ENCODE measurements at places on chromosomes 3 and 15. TPM values are rescaled to one million over a fixed set of nuclear protein-coding genes. Genes with fewer than 3 reads are reported as not detected.

DNA sequence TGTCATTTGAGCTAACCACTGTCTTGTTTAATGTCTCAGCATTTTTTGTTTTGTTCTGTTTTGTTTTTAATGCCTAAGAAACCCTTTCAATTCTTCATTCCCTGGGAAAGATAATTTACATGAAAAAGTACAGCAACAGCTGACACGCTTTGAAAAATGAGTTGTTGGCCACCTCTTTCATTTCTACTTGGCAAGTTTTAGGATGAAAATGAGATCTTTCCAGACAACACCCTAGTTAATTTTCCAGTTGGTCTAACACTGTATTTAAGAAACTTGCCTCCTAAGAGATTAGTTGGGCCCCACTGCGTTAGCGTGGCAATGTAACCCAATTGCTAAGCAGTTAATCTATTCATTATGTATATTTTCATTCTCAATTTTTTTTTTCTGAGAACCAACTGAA, 194.0 kb upstream of the LRRN1 start:
- no peaks in the 10 kb centered on the region for H3K4me1 ChIP-seq
- H3K27me3 ChIP-seq = no peaks in the 10 kb centered on the region
- H3K4me3 ChIP-seq = no peak overlapping the region
- no peak overlapping the region for H3K27ac ChIP-seq

Gene ESYT3
- 1.0 TPM for total RNA-seq

DNA sequence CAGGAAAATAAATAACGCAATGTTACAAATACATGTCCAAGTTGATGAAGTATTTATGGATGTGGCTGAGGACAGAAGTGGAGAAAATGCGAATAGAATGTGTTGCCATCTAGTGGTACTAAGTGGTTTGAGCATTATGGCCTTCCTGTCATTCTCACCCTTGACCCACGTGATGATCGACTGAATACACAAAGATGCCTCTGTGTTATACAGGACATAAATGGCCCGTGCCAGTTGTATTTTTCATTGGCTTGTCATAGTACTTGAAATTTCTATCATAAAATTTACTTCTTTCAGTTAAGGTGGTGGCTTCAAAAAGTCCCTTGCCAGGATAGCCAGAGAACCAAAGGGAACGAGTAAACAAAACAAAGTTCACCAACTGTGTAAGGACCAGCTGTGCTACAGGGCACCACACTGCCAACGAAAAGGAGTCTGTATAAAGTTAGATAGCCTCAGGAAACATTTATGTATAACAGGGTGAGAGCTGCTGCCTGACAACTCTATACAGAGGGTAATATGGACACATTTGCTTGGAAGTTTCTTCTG, 103.7 kb downstream of the MYH15 start:
- no peaks in the 10 kb centered on the region for H3K4me1 ChIP-seq
- H3K4me3 ChIP-seq = no peak overlapping the region
- no peak overlapping the region for H3K27ac ChIP-seq
- DNase-seq = no peak
- no peaks in the 10 kb centered on the region for H3K36me3 ChIP-seq

DNA sequence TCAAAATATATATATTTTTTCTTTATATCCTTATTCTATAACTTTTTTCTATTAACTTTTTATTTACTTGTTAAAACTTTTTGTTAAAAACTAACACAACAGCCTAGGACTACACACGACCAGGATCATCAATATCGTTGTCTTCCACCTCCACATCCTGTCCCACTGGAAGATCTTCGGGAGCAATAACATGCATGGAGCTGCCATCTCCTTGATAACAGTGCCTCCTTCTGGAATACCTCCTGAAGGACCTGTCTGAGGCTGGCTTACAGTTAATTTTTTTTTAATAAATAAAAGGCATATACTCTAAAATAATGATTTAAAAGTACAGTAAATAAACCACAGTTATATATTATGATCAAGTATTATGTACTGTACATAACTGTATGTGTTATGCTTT, 58.9 kb downstream of the SFMBT1 start:
- H3K36me3 ChIP-seq = no peaks in the 10 kb centered on the region
- H3K27me3 ChIP-seq = no peaks in the 10 kb centered on the region
- no peak for DNase-seq
- H3K27ac ChIP-seq = no peak overlapping the region

GRCh38 chr3:102536456-102536855, 101.6 kb downstream of the ZPLD1 start:
- H3K27me3 ChIP-seq = peaks cover 31% of the 10 kb centered on the region
- H3K36me3 ChIP-seq = no peaks in the 10 kb centered on the region
- H3K4me1 ChIP-seq = no peaks in the 10 kb centered on the region
- no peak overlapping the region for H3K4me3 ChIP-seq
- DNase-seq = no peak
- no peak overlapping the region for H3K27ac ChIP-seq

DNA sequence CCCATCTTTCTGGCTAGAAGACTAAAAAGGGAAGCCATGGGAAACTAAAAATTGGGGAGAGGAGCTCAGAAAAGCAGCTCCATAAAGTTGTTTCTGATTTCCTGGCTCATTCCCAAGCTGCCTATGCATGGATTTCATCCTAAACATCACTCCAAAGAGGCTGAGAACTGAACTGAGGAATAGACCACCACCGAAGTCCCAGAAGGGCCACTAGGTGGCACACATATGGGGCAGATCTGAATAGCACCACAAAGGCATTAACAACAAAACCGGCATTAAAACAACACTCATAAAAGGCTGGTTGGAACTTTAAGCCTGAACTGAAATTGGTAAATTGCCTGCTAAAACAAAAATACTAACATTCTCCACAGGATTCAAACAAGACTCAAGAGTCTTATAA, 106.3 kb downstream of the PLD1 start:
- H3K27me3 ChIP-seq = no peaks in the 10 kb centered on the region
- no peaks in the 10 kb centered on the region for H3K4me1 ChIP-seq
- no peak for DNase-seq
- H3K27ac ChIP-seq = no peak overlapping the region

GRCh38 chr15:68599560-68600071, 20.8 kb downstream of the CORO2B start:
- H3K27ac ChIP-seq = peak overlapping the region; percentile 89
- H3K4me3 ChIP-seq = no peak overlapping the region
- peaks cover 92% of the 10 kb centered on the region for H3K4me1 ChIP-seq
- DNase-seq = peak; percentile 22
- no peaks in the 10 kb centered on the region for H3K27me3 ChIP-seq
- H3K36me3 ChIP-seq = no peaks in the 10 kb centered on the region

GRCh38 chr3:87025661-87026645, 35.0 kb upstream of the VGLL3 start:
- no peak overlapping the region for H3K27ac ChIP-seq
- H3K27me3 ChIP-seq = no peaks in the 10 kb centered on the region
- no peaks in the 10 kb centered on the region for H3K36me3 ChIP-seq

- DNase-seq = no peak
- H3K27me3 ChIP-seq = no peaks in the 10 kb centered on the region
- no peak overlapping the region for H3K4me3 ChIP-seq
- no peak overlapping the region for H3K27ac ChIP-seq
Measured at GRCh38 chr3:48436855-48437254, 3.1 kb downstream of the CCDC51 start.

DNA sequence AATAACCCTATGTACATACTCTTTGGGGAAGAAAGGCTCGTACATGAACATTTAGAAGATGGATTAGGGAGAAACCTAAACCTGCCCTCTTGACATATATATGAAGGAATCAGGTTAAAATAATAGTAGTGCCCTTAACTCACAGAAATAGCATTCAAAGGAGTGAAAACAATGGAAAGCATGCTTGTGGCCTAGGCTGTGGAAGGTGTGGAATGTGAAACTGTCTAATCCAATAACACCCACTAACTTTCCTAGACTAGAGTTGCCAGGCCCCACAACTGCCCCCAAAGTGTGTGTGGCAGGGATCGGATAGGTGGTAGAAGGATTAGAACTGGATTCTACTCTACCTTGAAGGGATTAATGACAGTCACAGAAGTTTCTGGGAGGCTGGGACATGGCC, 317.4 kb upstream of the LRRFIP2 start:
- H3K36me3 ChIP-seq = peaks cover 4% of the 10 kb centered on the region
- H3K4me3 ChIP-seq = peak overlapping the region; percentile 3
- no peak for DNase-seq

DNA sequence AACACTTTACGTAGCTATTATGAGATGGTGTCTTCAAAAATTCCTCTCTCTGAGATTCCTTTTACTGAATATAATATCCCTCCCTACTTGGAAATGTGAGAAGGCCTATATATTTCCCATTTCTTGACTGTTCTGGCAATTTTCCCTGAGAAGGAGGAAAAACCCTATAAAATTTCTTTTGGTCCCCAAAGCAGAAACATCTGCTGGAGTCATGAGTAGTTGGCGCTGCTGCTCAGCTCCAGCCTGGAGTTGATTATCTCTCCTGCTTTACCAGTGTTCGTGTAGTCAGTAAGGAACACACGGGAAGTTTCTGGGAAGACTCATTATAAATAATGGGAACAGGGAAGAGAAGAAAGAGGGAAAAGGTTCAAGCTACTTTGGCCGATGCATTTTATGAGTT, 680.1 kb downstream of the EPHA3 start:
- DNase-seq = no peak
- H3K36me3 ChIP-seq = no peaks in the 10 kb centered on the region
- no peak overlapping the region for H3K27ac ChIP-seq
- no peaks in the 10 kb centered on the region for H3K27me3 ChIP-seq
- no peaks in the 10 kb centered on the region for H3K4me1 ChIP-seq

GRCh38 chr15:41493205-41493901, at the start of gene ITPKA:
Gene ITPKA, plus strand, starts transcription at chr15:41493874. Its CDS starts 54 bp downstream, at chr15:41493928.
- DNase-seq = peak; percentile 77
- no peaks in the 10 kb centered on the region for H3K36me3 ChIP-seq
- peak within 1 kb of the TSS; percentile 86 for H3K4me3 ChIP-seq
- peaks cover 71% of the 10 kb centered on the region for H3K27me3 ChIP-seq
- H3K27ac ChIP-seq = peak within 1 kb of the TSS; percentile 72

DNA sequence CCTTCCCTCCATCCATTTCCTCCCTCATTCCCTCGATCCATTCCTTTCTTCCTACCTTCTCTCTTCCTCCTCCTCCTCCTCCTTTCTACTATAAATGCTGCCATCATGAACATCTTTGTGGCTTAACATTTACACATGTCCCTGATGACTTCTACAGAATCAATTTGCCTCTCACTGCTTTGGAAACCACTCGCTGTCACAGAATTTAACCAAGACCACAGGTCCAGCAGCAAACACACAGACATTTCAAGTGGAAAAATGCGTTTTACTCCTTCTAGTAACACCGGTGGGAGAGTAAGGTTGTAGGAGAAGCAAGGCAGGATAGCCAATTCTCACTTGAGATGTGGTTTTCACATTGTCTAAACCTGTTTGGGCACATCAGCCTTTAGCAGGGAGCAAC, 101.4 kb upstream of the LRIG1 start:
- no peak overlapping the region for H3K27ac ChIP-seq
- DNase-seq = no peak
- H3K4me1 ChIP-seq = no peaks in the 10 kb centered on the region
- H3K27me3 ChIP-seq = no peaks in the 10 kb centered on the region
- H3K4me3 ChIP-seq = no peak overlapping the region
- no peaks in the 10 kb centered on the region for H3K36me3 ChIP-seq

DNA sequence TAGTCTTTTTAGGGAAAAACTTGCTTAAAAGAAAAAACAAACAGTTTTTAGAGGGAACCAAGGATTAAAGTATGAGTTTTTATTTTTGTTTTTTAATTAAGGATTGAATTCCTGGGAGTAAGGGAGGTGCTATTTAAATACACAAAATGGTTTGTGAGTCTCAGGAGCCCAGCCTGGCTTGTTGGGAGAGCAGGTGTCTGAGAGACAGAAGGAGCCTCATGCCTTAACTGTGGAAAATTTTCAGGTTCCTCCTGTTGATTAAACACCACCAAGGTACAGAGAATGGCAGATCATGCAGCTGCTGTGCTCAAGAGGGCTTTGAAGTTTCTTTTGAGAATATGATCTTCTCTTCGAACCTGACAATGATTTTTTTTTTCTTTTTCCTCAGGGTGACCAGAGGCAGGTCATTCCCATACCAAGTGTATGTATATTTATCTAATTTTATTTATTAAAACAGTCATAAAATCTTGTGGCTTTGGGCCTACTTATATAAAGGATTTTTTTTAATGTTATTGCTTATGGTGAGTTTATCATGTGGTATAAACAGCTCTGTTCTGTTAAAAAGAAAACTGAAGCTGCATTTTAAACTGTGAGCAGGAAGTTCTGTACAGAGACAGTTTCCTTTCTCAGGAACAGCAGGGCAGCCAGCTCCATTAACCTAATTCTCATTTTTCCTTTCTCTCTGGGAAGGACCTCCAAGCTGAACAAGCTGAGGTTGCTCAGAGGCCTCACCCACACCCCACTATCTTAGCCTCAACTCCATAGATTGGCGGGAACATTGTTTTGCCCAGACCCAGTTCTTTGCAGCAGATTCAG, 33.7 kb upstream of the VILL start:
- H3K4me1 ChIP-seq = peaks cover 67% of the 10 kb centered on the region
- no peaks in the 10 kb centered on the region for H3K27me3 ChIP-seq
- peak overlapping the region; percentile 80 for H3K27ac ChIP-seq
- DNase-seq = no peak

DNA sequence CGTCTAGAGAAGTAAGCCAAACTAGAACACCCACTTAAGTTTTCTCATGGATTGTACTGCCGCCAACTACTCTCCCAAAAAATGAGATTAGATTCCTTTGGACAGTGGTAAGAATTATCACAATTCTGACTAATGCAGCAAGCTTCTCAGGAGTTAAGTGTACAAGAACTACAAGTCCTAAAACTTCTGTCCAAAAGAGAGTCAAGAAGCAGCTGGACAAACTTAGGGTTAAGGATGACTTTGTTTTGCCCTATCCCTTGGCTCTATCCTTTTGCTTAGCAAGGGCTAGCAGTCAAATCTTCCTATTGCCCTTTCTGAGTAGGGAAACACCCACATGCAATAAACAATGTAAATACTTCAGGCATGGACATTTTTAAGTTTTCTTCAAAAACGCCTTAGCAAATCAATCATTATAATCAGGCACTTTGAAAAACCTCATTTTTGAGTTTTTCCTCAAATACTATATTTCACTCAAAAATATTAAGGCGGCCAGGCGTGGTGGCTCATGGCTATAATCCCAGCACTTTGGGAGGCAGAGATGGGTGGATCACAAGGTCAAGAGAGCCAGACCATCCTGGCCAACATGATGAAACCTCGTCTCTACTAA, 19.5 kb downstream of the RAF1 start:
- no peak overlapping the region for H3K4me3 ChIP-seq
- no peaks in the 10 kb centered on the region for H3K36me3 ChIP-seq
- no peak for DNase-seq
- peaks cover 71% of the 10 kb centered on the region for H3K4me1 ChIP-seq
- H3K27ac ChIP-seq = peak overlapping the region; percentile 65

Gene APPL1
- total RNA-seq = 51.4 TPM

DNA sequence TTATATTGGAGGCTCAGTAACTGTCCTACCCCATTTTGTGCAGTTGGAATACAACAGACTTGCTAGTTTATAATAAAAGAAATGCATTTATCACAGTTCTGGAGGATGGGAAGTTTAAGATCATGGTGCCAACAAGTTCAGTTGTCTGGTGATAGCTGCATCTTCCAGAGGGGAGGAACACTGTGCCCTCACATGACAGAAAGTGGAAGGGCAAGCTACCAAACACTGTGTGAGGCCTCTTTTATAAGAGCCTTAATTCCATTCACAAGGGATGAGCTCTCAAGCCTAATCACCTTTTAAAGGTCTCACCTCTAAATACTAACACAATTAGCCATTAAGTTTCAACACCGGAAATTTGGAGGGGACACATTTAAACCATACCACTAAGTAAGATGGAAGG, 1073.9 kb downstream of the PLOD2 start:
- no peaks in the 10 kb centered on the region for H3K4me1 ChIP-seq
- DNase-seq = no peak
- no peak overlapping the region for H3K4me3 ChIP-seq
- H3K36me3 ChIP-seq = no peaks in the 10 kb centered on the region
- H3K27me3 ChIP-seq = no peaks in the 10 kb centered on the region
